ENCODE measurements at places on chromosomes 1 and 21.

DNA sequence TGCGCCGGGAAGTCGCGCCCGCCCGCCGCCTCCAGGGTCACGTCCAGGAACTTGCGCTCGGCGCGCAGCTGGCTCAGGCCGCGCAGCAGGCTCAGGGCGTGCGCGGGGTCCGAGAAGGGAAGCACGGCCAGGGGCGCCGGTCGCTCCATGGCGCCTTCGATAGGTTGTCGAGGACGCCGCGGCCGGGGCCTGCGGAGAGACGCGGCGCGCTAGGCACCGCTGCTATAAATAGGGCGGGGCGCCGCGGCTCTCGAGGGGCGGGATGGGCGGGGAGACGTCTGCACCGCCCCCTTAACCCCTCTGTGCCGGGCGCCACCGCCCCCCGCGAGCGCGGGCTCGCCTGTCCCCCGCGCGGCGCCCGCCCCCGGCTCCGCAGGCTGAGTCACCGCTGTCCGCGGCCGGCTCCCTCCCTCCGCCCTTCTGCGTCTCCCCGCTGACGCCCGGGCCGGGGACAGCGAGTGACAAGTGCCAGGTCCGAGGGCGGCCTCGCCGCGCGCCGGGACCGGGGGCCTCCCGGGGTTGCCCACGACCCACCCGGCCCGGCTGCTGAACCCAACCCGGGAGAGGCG is at the start of gene KLHL21:
Gene KLHL21, minus strand, starts transcription at position 201 of the 569 bp plus-strand sequence. Its CDS starts 52 bp downstream, at position 149.
- peak; percentile 73 for DNase-seq

DNA sequence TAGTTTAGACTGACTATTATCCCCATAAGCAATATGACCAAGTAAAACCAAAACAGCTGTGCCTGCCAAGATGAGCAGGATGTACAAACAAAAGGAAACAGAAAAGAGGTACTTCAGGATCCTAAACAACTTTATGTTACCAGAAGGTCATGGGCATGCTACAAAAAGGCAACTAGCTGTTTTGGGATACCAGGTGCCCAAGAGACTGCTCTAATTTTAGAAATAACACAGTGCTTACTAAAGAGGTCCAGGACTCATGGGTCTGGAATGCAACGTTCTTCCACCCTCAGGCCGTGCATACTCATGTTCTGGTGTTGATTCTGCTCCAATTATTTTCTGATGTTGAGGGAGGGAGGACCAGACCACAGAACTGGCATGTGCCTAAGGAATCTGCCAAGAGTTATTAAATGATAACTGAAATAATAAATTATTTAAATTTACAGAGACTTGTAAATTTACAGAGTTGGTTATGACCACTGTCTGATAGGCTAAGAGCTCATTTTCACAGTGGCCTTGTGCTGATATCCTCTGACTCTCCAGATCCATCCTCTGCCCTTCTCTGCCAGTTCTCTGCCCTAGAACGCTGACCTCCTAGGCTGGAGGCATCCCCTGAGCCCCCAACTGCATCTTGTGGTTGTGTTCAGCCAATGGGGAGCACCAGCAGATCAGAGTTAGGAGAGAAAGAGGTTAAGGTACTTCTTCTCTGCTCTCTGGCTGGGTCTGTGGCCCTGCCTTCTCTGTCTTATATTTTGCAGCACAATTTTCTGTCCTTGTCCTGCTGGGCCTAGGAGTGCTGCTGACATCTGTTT is 37.7 kb upstream of the BCL10 start:
- no peak for DNase-seq

DNA sequence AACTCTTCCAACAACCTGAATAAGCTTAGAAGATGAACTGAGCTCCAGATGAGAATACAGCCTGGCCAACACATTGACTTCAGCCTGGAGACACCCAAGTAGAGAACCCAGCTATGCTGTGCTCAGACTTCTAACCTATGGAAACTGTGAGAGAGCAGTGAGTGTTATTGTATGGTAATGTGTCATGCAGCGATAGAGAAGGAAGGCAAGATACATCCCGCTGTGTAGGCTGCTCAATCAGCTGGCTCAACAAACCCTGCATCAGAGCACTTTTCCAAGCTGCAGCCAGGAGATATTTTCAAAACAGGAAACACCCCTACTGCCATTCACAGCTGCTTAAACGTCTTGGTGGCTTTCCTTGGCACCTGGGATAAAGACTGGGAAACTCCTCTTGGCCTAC is 321.3 kb downstream of the SIPA1L2 start:
- DNase-seq, result no peak

DNA sequence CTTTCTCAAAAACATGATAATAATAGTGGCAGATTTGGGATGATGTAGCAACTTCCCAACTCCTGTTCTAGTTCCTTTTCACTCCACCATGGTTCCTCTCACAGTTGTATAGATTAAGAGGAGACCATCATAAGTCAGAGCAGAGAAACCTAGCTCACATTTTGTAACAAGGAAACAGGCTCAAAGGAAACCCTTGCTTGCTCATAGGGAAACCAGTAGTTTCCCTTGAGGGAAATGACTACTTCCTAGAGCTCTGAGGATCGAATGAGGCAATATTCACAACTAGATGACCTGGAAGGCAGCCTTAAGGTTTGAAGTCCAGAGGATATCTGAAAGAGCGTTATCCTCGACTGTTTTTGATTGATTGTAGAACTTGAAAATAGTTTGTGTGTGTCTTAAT is 76.1 kb upstream of the C8B start:
- no peak for DNase-seq

DNA sequence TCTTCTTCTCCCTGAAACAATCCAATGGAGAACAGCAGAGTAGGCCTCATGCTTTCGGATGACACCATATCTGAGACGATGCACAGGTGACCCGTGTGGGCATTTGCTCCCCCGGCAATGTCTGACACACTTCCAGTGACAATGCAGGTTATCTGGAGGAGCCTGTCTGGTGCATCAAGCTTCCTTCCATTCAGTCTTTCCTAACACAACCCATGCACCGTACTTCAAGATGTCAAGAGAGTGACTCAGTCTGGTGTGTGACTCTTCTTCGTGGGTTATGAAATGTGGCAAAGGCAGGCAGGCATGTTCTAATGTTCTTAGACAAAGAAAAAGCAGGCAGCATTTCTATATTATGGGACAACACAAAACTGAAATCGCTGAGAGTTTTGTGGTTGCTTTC is 159.1 kb downstream of the EDEM3 start:
- no peak for DNase-seq

DNA sequence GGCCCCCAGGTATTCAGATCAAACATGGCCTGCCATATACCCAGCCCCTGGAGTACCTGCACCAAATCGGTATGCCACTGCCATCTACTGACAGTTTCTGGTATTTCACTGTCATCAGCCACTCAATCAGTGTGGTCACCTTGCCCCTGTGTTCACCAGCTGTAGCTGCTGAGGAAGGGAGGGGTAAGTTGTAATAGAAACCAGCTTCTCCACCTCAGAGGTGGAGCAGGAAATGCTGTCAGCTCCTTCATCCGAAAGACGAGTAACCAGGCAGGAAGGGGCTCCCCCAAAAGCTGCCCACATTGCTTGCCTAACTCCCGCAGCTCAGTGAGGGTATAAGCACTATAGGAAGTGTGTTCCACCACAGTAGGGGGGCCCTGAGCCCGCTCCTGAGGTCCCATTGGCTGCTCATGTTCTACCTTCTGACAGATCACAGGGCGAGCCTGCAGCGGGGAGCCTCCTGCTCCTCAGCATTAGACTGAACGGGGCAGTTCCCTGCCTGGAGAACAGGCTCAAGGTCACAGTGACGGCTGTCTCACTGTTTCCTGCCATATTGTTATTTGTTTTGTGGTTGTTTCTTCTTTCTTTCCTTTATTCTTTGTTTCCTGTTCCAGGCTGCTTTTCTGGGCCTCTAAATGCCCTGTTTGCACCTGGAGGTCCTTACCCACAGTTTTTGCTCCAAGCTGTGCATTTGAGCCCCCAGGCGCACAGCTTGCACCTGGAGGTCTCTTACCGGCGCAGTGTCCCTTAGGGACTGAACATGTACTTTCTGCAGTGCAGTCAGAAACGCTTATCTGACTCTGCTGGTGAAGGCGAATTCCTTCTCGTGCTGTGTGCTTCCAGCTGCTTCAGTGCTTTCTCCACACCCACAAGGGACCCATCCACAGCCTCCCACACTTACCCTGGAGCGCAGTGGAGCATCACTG is 1638.3 kb downstream of the MRPL39 start:
- peak; percentile 15 for DNase-seq

- no peak for DNase-seq
These were observed 8.1 kb upstream of the ACKR1 start for GRCh38 chr1:159196543-159196942.

DNA sequence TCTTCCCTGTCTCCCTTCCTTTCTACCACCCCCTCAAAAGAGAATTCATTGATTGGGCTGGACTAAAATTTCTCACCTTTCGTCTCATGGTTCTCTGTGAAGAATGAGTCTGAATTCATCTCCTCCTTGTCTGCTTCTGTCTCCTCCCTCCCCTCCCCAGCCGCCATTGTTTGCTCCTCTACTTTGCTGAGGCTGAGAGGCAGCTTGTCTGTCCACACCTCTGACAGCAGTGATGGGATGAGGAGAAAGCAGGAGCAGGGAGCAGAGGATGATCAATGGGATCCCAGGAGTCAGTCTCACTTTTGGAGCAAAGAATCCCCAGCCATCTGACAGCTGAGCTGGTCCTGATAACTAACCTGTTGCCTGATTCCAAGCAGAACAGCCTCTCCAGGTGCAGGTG is 2.5 kb downstream of the ILDR2 start:
- DNase-seq, result no peak

- no peak for DNase-seq
These were observed 94.2 kb upstream of the IPO9 start for GRCh38 chr1:201734786-201735185.

DNA sequence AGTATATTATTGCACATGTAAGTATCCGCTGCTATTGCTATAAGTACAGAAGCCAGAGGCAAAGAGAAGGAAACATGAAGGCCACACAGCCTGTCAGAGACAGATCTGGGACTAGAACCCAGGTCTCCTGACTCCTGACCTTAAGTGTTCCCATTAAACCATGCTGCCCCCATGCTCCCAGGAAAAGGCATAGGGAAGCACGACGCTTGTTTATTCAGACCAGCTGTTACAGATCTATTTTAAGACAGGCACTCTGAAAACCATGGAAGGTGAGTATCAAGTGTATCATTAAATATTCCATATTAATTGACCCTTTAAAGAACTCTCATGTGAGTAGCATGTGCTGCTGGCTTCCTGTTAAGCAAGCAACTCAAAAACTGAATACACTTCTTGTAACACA is 11.4 kb downstream of the VAV3 start:
- no peak for DNase-seq

Measured in neural crest cell (in vitro differentiated cells).